ENCODE measurements at places on chromosomes 12 and 14.

GRCh38 chr12:25988505-25988904 is 30.0 kb downstream of the RASSF8 start:
- no peak for DNase-seq

DNA sequence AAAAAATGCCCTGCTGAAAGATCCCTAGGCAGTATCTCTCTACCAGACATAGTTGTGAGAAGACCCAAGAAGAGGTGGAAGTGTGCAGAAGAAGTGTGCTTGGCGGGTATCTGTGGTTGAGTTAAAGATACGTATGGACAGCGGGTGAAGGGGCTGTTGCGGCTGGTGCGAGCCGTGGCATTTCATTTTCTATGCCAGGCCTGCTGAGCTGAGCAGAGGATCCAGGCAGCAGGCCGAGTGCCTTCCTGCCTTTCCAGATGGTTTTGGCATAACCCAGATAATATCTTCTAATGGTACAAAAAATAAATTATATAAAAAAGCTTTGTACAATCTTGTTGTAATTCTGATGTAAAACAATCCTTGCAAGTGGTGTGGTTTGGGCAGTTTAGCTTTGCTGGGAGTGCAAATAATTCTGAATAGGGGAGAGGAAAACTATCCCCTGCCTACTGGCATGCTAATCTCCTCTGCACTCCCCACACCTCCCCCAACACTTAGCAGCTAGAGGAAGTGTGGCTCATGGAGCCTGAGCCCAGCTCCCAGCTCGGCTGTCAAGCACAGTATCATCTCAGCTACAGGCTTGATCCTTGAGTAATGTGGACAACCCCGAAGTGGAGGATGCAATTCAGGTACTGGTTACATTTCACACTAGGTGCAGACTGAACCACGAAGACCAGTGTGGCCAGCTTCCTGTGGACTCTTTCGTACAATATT is 168.9 kb downstream of the VRK1 start:
- no peak for DNase-seq

DNA sequence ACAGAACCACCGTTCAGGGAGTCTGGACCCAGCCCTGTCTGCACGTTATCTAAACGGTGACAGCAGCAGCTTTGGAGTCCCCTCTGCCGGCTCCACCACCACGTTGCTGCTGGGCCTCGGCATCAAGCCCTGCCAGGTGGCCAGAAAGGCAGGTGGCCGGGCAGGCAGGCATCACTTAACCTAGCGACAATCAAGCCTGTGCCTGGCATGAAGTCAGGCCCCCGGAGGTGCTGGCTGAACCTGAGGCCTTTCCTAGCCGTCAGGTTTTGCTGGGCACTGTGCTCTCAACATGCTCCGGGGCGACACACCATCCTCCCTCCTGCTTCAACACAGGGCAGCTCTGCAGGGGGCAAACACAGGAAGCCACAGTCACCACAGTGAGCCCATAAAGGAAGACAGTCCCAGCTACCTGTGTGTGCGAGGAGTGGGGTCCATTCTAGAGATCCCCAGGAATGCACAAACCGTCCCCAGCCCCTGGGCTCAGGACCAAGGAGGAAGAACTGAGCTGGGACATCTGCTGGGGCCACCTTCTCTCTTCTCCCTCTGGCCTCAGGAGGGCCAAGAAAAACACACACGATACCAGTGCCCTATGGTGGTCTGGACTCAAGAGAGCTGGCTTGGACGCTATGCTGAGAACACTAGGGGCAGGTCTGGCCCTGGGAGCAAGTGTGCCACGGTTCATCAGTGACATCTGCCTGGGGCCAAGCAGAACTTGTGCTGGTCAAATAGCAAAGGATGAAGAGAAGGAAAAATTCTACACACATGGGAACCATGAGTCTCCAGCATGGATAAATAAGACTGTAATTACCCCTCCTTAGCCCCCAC is 44.7 kb downstream of the CCDC88C start:
- DNase-seq: no peak

- DNase-seq: no peak
Measured at GRCh38 chr12:3559601-3560294, 68.7 kb downstream of the PRMT8 start.

DNA sequence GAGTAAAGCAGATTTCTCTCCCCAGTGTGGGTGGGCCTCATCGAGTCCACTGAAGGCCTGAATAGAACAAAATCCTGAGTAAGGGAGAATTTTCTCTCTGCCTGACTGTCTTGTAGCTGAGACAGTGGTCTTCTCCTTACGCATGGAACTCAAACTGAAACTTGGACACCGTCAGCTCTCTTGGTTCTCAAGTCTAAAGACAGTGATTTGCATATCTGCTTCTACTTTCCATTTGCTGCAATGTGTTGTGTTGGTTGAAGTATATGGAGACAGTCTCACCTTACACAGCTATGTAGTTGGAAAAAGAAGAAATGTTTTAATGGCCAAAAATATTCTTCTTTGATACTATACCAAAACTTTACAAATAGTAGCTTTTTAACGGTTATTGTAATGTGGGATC is 160.2 kb upstream of the LMNTD1 start:
- DNase-seq: no peak

DNA sequence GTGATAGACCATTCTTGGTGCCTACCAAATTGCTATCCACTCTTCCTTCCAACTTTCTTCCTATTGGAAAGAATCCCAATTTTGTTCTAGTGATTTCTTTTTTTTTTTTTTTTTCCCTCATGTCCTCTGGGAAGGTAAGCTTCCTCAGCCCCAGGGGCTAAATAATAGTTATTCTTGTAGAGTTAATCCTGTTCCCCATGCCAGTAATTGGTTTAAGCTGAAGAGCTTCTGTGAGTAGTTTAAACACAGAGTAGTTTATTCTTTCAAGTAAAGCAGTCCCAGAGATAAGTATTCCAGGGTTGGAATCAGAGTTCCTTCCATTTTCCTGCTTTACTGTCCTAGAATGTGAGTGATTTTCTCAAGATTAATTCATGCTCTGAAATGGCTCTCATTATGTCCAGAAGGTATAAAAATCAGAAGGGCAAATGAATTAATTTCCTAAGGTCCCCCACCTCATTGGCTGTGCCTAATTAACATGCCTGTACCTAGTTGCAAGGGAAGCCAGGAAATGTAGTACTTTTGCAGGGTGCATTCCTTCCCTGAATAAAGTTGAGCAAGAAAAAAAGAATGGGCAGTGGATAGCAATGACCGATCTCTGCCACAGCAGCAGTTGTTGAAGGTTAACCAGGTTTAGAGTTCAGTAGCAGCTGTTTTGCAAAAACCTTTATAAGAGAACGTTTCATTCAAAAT is 97.8 kb downstream of the PLEKHA5 start:
- no peak for DNase-seq

- no peak for DNase-seq
Measured at GRCh38 chr12:57456145-57456700, 1.1 kb downstream of the INHBE start.

DNA sequence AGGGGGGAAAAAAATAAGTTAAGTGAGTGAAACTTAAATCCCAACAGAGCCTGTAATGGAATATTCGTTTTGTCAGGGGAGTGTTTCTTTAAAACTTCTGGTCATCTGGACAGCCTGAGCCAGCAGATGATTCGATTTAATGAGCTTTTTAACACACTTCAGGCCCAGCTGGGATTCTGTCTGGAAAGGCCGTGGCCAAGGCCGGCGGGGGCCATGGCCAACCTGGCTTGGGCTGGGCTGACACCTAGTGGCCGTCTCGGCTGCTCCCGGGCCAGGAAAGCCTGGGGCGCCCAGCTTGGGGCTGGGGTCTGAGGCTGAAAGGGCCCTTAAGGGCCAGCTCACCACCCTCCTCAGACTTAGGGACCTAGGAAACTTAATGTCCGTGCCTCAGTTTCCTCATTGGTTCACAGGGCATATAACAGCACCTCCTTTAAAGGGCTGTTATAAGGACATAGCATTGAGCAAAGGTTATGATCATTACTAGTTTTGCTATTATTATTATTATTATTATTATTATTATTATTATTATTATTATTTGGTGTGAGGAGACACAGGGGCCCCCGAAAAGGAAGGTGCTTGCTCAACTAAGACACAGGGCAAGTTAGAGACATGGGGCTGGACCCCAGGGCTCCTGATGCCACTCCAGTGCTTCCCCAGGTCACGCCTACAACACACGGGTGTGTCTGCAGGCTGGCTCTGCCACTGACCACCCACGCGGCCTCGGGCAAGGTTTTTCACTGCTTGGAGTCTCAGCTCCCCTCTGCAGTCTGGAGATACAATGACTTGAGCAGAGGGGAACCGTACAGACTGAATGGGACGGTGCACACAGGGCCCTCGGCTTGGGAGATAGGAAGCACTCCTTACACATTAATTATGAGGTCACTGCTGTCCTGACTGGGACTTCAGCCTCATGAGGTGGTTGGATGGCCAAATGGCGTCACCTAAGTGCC is 84.0 kb downstream of the SYNE3 start:
- DNase-seq: peak; percentile 13

GRCh38 chr14:30064454-30064853 is 136.8 kb upstream of the PRKD1 start:
- DNase-seq: no peak

DNA sequence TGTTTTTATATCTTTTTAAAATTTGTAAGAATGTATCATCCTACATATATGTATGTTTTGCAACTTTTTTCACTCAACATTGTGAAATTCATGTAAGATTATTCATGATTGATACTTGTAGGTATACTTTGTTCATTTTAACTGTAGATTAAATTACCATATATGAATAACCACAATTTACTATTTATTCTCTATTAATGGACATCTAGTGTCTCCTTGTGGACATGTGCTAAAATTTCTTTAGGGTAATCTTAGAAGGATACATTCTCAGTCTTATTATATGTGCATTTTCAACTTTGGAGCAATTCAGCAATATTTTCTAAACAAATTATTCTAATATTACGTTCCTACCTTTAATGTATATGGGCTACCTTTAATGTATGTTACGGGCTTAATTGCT is 192.4 kb downstream of the FUT8 start:
- DNase-seq: no peak

GRCh38 chr12:88703790-88704189 is 123.5 kb upstream of the KITLG start:
- no peak for DNase-seq

DNA sequence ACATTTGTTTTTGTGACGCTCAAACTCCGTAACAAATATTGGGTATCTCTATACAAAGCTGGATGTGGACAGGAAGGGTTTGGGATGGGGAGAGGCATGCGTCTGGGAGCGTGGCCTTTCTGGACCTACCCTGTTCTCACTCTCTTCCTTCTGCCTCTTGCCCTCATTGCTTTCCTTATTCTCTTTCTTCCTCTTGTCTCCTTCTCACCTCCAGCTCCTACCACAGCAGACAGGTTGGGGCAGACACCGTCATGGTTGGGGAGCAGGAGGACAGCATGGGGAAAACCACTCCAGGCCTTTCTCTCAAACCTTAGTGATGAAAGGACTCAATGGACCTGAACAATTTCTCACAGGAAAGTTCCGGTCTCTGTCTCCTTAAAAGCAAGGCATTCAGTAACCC is 465.3 kb downstream of the RAD51B start:
- DNase-seq: no peak

- DNase-seq: no peak
Measured at GRCh38 chr12:59580050-59580449, 15.8 kb upstream of the SLC16A7 start.

DNA sequence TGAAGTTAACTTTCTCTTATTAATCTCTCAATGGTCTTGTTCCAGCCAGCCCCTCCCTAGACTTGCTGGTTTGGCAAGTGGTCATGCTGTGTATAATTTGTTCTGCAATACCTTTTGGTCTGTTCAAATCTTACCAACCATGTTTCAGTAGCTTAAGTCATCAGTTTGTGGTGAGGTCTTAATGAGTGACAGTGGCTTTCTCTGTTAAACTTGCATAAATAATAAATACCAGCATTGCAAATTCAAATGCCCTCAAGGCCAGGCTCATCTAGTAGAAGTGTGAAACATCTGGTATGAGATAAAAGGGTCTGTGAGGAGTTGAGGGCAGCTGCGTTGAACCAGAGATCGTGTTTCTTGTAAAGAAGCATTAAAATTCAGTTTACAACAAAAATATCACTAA is 319.5 kb downstream of the TMEM117 start:
- no peak for DNase-seq

DNA sequence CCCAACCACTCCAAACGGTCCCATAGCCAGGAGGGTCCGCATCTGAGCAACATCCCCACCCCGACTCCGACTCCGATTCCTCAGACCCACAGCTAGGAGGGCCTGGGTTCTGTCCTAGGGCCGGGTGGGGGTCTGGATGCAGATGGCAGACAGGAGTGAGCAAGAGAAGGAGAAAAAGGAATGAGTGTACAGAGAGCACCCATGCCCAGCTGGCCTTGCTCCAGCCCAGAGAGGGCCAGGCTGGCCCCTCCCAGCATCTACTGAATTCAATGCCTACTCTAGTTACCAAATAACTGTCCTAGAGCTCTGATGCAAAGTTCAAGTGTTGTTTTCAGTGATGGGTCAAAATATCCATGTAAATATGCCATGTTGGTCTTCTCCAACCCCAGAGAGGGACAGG is 40.8 kb downstream of the VDR start:
- no peak for DNase-seq

DNA sequence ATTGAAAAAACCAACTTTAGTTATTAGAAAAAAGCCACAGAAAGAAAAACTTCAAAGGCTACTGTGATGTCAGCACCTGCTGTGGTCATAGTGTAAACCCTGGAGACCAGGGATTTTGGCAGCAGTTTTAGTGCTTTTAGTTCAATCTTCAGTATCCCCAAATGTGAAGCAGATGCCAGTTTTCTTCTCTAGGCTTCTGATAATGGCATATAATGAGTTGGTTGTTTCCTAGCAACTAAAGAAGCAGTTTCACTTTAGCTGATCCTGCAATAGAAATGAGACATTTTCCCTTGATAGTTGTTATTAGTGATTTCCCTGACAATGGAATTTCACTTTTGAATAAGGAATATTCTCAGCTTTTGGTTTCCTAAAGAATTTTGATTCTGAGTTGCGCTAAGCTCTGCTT is 131.2 kb downstream of the NUBPL start:
- peak; percentile 27 for DNase-seq
